ENCODE measurements at places on chromosomes 2 and 18.

DNA sequence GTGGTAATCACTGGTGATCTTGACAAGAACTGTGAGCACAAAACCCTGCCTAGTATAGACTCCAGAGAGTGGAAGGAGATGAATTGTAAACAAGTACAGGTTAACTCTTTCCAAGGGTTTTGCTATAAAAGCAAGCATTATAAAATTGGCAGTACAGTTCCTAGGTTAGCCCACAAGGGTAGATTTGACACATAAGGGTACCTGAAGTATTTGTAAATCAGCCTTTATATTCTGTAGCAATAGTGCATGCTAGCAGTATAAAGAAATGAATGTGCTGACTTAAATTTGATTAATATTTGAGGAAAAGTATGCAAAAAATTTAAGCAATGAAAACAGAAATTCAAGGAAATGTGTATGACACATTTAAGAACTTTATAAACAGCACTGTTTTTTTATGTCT is 42.4 kb downstream of the SP3 start:
- DNase-seq: no peak

- DNase-seq: no peak
Measured at GRCh38 chr2:234691968-234692955, 195.4 kb upstream of the ARL4C start.

GRCh38 chr2:32772638-32773447 is 145.0 kb downstream of the TTC27 start:
- DNase-seq: no peak

DNA sequence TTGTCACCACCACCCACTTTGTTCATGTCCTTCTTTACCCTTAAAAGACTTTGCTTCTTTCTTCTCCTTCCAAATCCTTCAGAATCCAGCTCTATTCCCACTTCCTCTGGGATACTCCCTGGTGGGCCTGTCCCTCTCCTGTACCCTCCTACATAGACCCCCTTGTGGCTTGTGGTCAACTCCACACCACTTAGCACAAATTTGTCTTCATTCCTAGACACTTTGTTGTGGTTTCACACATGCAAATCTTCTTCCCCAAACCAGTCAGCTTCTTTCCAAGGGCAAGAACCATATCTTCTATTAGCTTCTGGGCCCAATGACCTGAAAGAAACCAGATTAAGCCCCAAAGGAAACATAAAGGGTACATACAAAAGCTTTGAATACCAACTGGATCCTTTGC is 342.4 kb downstream of the TNS1 start:
- no peak for DNase-seq

Measured in stimulated activated CD4-positive, alpha-beta T cell treated with anti-CD3 and anti-CD28 coated beads, TNF-alpha, amount 100 ng/mL, for 24 hours (primary cell).